ENCODE measurements at places on chromosomes 1 and 21.

DNA sequence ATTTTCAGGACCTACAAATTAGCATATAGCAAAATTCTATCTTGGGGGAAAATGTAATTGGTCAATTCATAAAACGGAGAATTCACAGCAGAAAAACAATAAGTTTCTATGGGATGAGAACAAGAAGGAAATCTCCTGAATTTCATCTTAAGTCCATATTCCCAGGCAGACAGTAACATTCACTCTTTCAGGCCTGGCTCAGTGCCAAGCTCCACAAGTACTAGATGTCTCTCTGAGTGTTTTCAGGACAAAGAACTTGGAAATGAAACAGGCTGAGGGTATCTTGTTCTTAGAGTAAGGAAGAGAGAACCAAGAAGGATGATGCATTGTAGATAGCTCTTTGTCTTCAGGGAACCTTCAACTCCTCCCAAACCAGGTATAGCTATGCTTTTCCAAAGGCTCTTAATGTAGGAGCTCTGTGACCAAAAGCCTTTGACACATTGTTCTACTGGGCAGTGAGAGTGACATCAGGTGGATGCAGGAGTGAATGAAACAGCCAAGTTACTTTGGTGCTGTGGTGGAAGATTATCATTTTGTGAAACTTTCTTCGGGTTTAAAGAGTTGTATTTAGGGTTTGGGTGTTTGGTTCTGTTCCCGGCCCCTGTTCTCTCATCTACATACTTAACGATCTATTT, 298.3 kb downstream of the GPATCH2 start:
- peak; percentile 32 for DNase-seq

- DNase-seq, result peak; percentile 51
Observed at GRCh38 chr1:11337580-11338073, 64.6 kb downstream of the UBIAD1 start.

DNA sequence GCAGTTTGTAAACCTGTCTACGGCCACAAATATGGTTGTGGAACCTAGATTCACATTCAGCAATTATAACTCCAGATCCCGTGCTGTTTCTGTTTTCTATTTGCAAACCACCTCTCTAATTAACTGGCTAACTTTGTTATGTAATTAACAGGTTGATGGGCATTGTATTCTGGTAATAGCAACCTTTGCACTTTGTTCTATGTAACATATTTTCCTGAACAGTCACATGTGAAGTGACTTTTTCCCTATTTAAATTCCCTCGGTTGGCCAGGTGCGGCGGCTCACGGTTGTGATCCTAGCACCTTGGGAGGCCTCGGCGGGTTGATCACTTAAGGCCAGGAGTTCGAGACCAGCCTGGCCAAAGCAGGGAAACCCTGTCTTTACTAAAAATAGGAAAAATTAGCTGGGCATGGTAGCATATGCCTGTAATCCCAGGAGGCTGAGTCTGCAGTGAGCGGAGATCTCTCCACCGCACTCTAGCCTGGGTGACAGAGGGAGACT, 1.4 kb downstream of the ACADM start:
- DNase-seq, result peak; percentile 48

GRCh38 chr1:76279101-76279748, 204.7 kb downstream of the ST6GALNAC3 start:
- no peak for DNase-seq

GRCh38 chr1:240801442-240801841, 189.5 kb upstream of the GREM2 start:
- DNase-seq, result no peak

DNA sequence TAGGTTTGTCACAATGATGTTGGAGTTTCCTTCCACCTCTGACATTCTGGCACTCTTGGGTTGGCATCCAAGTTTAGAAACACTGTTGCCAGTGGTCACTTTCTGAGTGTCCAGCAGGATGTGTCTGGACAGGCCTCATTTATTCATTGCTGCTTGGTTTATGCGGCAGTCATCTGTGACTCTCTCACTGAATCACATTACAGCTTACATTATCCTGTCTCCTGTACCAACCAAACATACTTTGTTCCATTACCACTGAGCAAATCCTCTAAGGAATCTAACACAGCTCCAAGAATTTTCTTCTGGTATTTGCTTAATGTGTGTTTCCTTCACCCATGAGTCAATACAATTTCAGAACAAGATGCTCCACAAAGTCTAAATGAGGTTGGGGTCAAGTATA, 19.9 kb downstream of the SGIP1 start:
- no peak for DNase-seq

DNA sequence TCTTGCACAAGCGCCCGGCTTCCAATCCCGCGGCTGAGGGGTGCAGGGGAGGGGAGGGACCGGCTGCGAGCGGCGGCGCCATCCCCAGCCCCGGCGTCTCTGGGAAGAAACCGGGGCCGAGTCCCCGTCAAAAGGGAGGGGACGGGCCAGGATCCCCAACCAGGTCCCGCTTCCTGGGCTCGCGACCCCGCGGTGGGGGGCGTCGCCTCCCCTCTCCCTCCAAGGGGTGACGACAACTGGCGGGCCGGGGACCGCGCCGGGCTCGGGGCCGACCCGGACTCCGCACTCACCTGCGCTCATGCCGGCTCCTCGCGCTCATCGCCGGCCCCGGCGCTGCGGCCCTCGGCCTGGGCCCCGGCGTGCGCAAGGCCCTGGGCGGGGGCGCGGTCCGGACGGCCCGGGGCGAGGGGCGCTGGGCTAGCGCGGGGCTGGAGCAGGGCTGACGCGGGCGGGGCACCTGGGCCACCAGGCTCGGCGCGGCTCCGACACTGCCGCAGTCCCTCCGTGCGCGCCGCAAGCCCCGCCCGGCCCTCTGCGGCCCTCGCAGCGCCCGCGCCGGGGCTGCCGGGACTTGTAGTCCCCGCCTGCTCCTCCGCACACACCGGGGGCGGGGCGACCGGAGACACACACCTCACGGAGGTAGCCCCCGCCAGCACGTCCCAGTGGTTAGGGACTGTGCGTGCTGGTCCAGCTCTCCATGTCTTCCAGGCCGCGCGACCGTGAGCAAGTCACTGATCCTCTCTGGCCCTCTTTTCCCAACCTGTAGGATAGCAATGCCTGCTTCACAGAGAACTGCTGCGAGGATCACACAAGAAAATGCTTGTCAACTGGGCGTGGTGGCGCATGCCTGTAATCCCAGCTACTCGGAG, at the start of gene ATP13A2:
TSS of gene ATP13A2 (minus strand) at position 490 of the 869 bp plus-strand sequence. CDS start at position 300, 190 bp downstream.
- DNase-seq, result peak; percentile 89

DNA sequence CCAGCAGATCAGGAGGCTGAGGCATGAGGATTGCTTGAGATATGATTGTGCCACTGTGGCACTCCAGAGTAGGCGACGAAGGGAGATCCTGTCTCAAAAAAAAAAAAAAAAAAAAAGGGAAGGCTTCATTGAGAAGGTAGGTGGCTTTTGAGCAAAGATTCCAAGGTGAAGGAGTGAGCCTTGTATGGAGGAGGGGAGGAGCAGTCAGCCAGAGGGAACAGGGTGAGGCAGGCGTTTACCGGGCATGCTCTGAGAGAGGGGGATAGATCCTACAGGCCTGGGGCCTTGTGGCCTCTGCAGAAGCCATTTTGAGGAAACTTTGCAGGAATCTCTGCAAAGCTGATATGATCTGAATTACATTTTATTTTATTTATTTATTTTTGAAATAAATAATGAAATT, 5.1 kb upstream of the HDAC1 start:
- DNase-seq, result no peak

DNA sequence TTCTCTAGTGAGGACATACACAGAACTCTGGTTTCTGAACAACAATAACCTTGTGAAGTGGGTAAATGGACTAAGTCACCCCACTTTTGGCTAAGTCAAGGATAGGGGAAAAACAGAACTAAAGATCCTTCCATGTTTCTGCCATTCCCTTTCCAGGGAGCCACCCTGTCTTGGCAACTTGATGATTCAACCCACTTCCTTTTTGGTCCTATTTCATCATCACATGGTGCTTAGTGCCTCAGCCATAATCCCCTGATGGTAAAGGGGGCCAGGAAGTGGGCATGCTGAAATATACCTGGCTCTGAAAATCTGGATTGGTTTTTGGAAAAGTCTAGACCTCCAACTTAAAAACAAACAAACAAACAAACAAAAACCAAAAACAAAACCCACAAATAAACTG, 206.4 kb upstream of the FOXD3 start:
- DNase-seq, result no peak

- no peak for DNase-seq
Observed at GRCh38 chr1:67208217-67208616, 42.0 kb downstream of the IL23R start.

DNA sequence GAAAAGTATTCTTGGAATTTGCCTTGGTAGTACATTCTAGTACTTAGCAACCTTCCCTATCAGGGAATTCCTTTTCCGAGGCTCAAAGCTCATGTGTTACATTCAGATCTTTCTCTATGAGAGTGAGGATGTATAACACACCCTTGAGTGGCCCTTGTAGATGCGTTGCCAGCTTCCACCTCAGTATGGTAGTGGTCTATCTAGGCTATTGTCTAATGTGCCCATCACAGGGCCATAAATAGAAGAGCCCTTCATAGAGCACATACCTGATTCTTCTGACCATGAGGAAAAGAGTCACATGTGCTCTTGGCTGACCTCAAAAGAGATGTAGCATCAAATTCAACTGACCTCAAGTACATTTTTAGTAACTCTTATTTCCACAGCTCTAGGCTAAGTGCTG, 14.0 kb upstream of the ZC3H11B start:
- no peak for DNase-seq

DNA sequence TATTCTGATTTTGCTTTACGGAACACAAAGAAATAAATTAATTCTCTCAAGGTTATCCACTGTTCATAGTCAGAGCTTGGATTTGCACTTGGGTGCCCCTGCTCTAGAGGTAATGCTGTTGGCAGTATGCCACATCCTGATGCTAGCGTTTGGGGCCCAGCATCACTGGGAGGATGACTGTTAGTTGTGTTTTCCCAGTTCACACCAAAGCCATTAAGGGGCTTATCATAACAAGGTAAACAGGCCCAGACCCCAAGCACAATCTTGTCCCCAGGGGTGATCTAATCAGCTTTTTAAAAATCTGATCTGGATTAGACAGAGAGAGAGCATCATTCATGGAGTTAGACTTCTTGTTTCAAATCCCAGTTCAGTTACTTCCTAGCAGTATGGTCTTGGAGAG, 60.2 kb upstream of the PBX1 start:
- no peak for DNase-seq

GRCh38 chr1:199150756-199151155, 511.9 kb downstream of the PTPRC start:
- DNase-seq, result no peak

DNA sequence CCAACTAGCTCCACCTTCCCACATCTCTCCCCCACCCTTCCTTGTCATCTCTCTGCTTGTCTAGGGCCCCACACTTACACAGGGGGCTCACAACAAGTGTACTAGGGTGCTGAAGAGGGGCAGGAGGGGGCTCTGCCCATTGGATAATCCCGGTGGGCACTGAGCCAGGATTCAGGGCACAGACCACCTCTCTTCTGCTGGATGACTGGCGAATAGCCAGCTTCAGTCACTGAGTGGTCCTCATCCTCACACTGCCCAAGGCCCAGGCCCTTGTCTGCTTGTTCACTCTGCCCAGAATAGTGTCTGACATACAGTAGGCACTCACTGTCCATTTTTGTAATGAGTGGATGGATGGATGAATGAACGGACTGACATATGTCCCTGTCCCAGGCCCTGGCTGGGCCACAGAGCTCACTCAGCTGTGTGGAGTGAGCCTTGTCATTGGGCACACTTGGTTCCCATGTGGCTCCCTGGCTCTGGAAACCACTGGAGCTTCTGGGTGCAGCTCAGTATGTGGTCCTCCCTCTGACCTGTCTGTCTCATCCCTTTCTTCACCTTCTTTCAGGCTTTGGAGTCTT, 36.6 kb downstream of the FOXO6 start:
- no peak for DNase-seq

DNA sequence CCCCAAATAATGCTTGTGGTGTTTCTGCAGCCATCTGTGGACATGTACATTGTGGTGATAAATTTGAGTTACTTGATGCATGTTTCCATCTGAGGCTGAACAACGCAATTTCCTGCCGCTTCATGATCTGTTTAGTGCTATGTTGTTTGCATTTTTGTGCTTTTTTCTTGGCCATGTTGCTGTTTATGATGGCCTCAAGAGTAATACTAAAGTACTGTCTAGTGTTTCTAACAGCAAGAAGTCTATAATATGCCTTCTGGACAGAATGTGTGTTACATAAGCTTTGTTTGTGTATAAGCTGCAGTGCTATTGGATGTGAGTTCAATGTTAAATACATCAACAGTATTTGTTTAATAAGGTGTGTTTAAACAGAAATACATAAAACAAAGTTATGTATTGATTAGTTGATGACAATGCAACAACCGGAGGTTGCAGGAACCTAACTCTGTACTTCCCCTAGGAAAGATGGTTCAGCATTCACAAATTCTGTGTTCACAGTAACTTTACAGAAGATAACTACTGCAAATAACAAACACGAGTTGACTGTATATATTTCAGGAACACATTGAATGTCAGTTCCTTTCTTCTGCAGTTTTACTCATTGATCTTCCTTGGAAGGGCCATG, 114.8 kb upstream of the USP24 start:
- DNase-seq, result no peak
